ENCODE measurements at places on chromosomes 12 and 14.

GRCh38 chr14:54471641-54472040, 17.1 kb downstream of the GMFB start:
- no peak for DNase-seq

DNA sequence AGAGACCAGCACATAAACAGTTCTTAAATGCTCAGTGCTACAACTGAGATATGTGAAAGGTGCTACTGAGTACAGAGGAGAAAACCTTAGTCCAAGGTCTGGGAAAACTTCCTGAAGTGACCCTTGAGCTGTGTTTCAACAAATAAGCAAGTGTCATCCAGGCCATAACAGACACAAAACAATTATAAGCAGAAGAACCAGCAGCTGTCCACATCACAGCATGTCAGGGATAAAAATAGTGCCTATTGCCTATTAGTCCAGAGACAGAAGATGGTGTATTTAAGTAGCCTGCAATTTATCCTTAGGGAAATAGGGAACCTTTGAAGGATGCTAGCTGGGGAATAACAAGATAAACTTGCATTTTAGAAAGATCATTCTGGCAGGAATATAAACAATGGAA, 237.8 kb downstream of the SPTSSA start:
- no peak for DNase-seq

DNA sequence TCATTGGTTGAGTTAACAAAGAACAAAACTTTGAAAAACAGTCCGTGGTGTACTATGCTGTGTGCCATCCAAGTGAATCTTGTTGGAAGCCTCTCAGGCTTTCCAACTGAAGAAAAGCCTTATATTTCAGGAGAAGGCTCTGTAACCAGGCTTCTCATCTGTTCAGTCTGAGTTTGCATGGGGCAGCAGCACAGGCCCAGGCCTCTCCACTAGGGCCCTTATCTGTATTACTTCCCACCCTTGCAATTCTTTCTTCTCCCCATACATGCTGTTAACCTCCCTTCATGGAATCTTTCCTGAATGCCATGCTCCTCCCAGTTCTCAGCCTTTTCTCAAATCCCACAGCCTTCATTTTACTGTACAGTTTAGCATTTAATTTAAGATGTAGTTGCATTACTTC, 28.3 kb downstream of the FRMD6 start:
- DNase-seq, result no peak

DNA sequence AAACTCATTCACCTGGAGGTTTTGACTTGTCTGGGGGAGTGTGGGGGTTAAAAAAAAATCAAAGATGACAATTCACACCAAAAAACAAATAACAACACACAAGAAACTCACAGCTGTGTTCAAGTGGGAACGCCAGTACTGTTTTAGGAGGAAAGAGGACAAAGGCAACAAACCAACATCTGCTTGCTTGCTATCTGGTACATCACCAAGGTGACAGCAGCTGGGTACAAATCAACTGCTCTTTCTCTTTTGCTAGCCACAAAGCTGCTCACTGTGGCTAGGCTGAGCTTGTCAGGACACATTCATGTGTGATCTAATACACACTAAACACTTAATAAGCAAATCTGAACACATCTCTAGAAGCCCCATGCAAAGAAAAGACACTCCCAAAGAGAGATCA, 128.0 kb upstream of the RAP1B start:
- no peak for DNase-seq

GRCh38 chr12:124565656-124566160, 1.7 kb downstream of the NCOR2 start:
- no peak for DNase-seq

DNA sequence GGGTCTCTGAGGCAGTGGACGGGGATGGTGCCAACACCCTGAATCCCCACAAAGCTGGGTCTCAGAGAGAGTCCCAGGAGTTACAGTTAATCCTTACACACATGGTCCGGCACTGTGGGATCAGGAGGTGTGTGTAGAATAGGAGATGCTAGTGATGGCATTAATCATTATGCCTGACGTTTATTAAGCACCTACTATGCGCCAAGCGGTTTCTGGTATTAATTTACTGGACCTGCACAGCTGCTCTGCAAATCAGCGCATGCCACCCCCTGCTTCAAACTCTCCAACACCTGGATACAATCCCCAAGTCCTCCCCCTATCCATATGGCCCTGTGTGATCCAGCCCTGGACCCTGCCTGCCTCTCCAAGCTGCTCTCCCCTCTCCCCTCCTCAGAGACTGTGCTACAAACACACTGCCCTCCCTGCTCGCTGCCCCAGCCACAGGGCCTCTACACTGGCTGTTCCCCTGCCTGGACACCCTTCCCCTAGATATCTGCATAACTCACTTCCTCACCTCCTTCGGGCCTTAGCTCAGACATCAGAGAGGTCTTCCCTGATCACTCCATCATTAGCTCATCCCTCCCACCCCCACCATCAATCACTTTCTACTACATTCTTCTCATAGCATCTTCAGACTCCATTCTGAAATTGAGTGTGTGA, 86.0 kb downstream of the RFLNA start:
- no peak for DNase-seq

DNA sequence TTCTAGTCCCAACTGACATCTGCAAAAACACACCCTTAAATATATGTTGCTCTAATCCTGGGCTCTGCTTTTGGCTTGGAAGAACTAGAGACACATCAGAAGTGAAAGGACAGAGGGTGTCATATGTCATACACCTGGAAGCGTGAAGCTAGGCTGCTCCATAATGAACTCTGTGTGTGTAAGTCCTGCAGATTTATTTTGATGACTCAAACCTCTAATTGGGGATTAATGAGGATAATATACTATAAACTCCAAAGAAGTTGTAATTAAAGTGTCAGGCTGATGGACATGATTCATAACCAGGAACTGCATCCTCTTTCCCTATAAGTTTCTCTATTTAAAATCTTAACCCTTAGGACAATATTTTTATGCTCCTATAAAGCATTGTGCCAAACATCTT, 4.4 kb upstream of the KCNK10 start:
- DNase-seq, result no peak
